ENCODE measurements at places on chromosomes 5 and 9.

DNA sequence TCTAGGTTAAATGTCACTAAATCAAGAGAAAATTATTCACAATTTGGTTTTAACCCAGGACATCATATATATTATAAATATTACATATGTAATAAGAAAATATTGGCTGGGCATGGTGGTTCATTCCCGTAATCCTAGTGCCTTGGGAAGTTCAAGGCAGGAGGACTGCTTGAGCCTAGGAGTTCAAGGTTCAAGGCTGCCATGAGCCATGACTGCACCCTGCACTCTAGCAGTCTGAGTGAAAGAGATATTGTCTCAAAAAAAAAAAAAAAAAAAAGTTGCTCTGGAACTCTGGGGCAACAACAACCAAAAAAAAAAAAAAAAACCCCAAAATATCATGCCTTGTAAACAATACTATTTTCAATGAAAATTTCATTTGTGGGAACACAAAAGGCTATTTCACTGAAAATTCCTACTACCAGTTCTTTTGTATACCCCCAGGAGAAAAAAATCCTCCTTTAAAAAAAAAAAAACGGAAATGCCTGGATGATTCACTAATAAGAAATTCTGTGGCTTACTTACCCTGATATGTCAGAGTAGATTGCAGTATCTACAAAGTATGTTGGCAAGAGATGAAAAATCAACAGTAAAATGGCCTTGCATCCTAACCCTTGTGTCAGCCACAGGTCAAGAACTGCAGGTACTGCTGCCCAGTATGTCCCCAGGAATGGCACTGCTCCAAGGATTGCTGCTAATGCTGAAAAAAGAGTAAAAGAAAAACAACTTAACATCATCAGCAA, 22.6 kb upstream of the CTNNAL1 start:
- no peak for DNase-seq

DNA sequence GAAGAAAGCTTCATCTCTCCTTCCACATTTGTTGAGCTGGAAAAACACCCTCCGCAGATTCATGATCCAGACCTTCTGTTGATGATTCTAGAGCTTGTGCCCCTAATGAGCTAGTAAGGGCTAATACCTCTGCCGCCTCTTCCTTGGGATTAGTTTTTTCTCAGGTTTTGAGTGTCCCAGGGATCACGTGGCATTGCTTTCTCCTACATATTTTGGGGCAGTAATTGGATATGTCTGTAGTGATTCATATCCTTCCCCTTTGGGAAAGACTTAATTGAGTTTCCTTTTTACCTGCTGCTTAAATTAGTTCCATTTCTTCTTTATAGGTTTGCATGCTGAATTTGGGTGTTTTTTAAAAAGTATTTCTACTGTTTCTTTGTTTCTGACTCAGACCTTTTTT, 143.9 kb downstream of the GOLPH3 start:
- no peak for DNase-seq

GRCh38 chr9:91098203-91098850, 263.4 kb downstream of the AUH start:
- DNase-seq: no peak

DNA sequence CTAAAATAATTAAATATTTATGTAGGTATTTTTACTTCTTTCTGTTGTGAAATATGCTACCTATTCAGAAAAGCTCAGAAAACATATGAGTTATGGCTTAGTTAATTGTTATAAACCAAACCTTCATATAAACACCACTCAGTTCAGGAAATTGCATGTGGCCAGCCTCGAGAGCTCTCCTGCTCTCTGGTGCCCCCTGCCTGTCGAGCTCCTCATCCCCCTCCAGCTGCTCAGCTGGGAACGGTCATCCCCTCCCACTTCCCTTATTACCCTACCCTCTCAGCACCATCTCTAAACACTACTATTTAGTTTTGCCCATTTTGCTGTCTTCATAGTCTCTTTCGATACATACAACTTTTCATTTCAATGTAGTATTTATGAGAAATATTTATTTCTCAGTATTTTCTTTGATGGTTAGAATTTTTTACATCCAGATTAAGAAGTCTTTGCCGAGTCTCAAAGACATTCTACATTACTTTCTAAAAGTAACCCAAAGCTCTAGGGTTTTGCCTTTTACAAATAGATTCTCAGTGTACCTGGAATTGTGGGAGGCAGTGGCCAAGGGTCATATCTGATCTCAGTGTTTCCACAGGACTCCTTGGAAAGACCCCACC, 51.2 kb upstream of the SEMA4D start:
- peak; percentile 50 for DNase-seq

- no peak for DNase-seq
These were observed 209.0 kb downstream of the ALDH1A1 start for GRCh38 chr9:72743836-72744235.

- DNase-seq: no peak
These were observed 517.0 kb downstream of the AGTPBP1 start for GRCh38 chr9:85224729-85225128.

DNA sequence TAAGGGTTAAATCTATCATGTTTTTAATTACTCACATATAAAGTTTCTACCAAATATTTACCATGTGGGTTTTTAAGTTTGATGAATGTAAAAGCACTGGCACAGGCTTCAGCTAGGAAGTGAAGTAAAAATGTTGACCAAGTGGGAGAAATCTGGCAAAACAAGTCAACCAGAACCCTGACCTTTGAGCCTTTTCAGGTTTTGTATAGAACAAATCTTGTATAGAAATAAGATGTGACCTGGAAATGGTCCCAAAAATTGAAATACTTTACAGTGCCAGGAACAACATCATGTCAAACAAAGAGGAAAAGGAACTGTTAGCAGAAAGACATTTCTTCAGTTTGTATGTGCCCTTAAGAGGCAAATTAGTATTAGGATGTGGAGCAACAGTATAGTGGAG, 137.6 kb downstream of the CCDC192 start:
- DNase-seq: no peak

- DNase-seq: no peak
These were observed 20.5 kb upstream of the PITX1 start for GRCh38 chr5:135054546-135054945.

- no peak for DNase-seq
These were observed 167.0 kb upstream of the CDKN2B start for GRCh38 chr9:22175972-22176545.

- no peak for DNase-seq
These were observed 9.2 kb downstream of the STC2 start for GRCh38 chr5:173318881-173319620.

GRCh38 chr5:76145945-76146344, 62.8 kb downstream of the SV2C start:
- no peak for DNase-seq

DNA sequence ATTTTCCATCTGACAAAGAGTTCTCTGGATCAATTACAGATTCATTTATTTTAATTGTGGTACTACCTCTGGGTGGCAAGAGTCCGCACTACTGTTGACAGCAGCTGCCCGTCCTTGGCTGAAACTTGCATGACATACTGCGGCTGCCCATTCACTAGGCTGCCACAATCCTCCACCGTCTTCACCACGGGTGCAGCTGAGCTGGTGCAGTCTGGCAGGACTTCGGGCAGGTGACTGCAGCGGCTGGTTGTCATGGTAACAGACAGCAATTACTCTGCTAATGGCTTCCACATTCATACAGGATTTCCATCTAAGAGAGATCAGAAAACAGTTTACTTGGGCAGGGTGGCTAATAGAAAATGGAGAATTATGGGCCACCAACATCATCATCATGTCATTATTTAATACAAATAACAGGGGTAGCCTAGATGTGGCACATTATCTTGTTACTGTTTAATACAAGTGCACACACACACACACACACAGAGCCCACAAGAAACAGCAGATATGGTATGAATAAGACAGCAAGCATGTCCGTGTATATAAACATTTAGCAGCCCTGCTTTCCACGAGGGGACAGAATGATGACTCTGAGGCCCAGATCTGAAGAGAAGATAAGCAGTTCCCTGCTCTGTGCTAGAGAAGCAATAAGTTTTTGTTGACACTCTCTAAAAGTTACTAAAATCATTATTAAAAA, 112.3 kb downstream of the MARCHF3 start:
- no peak for DNase-seq

GRCh38 chr5:137415231-137415681, 83.9 kb downstream of the SPOCK1 start:
- no peak for DNase-seq

- DNase-seq: no peak
These were observed 135.5 kb upstream of the KLF9 start for GRCh38 chr9:70549926-70550325.

GRCh38 chr5:1532384-1532783, 8.6 kb upstream of the LPCAT1 start:
- no peak for DNase-seq

Measured in stimulated activated CD8-positive, alpha-beta memory T cell treated with anti-CD3 and anti-CD28 coated beads, Interleukin-15, amount 100 ng/mL, for 4 hours (primary cell).